ENCODE measurements at places on chromosomes 3 and 15. TPM values are rescaled to one million over a fixed set of nuclear protein-coding genes. Genes with fewer than 3 reads are reported as not detected.
A peak's percentile ranks its signal among the peaks of the same experiment; 100 is the strongest.

DNA sequence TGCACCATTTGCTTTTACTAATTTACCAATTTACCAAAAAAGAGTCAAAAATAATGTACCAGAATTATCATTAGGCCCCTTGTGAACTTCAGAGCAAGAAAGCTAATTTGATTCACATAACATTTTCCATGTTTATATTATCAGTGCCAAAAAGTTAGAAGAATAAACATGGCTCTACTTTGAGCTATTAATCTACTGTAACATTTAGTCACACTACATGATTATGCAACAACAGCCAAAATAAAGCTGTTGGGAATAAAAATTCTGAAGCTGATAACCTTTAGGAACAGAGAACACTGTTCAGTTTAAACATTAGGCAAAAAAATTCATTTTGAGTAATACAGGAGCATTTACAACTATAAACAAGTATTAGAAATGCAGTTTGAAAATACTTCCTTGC, 63.6 kb downstream of the PROS1 start:
- DNase-seq, result peak; percentile 43

DNA sequence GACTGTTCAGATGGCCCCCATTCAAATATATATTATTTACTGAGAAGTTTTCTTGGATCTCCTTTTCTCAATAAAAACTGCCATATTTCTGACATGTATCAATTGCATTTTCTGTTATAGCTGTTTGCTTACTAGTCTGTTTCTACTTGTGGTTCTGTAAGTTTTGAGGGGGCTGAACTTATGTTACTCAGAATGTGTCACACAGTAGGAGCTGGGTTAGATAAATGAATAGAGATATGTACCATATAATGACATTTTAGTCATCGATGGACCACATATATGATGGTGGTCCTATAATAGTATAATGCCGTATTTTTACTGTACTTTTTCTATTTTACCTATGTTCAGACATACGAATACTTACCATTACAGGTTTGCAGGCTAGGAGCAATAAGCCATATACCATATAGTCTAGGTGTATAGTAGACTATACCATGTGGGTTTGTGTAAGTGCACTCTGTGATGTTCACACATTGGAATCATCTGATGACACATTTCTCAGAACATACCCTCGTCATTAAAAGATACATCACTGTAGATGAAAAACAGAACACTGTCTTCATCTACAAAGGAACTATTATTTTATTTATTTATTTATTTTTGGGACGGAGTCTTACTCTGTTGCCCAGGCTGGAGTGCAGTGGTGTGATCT, 22.3 kb downstream of the PPP4R2 start:
- DNase-seq, result no peak

DNA sequence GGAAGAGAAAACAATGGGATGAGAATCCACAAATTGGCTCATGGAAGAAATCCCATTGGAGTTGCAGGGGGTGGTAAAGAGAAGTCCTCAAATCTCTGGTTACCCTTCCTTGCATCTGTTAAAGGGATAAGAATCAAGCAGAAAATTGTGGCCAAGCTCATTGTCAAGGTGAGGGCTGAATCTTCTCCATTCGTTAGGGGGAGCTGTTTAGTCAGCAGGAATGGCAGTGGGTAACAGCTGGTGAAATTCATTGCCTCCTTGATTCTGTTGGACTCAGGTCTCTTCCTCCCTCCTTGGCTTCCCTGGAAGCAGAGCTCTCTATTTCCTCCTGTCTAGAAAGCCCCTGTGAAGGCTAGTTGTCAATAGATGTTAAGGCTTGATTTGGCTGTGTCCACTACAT, 343.1 kb upstream of the SEMA6D start:
- DNase-seq, result no peak

- DNase-seq, result no peak
These were observed 770.7 kb upstream of the ALCAM start for GRCh38 chr3:104596054-104596453.

DNA sequence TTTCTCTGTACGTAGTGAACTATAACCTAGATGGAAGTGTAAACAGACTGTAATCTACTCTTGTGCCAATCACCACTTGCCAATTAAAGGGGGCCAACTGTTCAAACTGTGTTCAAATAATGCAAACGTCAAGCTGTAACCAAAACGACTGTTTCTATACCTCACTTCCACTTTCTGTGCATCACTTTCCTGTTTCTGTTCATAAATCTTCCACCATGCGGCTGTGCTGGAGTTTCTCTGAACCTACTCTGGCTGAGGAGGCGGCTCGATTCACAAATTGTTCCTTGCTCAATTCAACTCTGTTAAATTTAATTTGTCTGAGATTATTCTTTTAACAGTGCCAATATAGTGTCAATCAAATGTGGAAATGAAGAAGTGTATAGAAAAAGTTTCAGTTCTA, 206.7 kb upstream of the TBC1D5 start:
- DNase-seq, result no peak

GRCh38 chr15:78944669-78945407, at the start of gene CTSH:
TSS of gene CTSH (minus strand) at chr15:78945046. CDS start at chr15:78944981, 65 bp downstream.
- DNase-seq, result peak; percentile 98

The ANKRD63 gene
- polyA plus RNA-seq, result not detected

DNA sequence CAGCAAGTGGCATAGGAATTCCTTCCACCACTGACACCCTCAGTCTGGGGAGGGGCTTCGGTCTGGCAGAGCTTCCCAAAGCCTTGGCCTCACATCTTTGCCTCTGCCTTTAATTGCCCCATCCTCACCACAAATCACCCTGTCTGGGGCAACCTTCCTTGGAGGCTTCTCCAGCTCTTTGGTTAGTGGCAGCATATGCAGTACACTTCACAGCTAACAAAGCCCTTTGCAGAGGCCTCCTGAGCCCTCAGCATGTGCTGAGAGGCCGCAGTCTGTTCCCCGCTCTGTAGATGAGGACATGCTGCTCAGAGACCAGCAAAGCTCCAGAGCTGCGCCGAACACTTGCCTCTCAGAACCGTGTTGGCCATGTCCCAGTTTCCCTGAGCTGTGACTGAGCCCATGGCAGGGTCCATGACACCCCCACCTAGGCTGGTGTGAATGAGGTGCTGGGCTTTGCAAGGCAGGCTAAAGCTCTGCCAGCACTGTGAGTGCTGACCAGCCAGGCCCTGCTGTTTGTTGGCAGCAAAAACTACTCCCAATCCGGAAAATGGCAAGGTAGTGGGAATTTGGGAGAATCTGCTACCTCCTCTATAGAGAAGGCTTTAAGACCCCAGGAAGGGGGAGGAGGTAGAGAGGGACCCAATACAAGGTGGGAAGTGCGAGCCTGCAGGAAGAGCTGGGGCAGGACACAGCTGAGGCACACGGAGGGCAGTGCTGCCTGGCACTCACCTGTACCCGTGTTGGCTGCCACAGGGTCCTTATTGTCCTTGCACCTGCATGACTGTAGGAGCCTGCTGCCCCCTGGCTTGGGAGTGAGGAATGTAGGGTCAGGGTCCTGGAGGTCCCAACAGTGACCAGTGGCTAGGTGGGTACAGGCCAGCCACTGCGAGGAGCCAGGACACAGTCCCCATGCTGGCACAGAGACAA, 8.4 kb upstream of the KLF15 start:
- no peak for DNase-seq

The ITIH4 gene
- polyA plus RNA-seq, result 7.7 TPM
